ENCODE measurements at places on chromosomes 3 and 15.

DNA sequence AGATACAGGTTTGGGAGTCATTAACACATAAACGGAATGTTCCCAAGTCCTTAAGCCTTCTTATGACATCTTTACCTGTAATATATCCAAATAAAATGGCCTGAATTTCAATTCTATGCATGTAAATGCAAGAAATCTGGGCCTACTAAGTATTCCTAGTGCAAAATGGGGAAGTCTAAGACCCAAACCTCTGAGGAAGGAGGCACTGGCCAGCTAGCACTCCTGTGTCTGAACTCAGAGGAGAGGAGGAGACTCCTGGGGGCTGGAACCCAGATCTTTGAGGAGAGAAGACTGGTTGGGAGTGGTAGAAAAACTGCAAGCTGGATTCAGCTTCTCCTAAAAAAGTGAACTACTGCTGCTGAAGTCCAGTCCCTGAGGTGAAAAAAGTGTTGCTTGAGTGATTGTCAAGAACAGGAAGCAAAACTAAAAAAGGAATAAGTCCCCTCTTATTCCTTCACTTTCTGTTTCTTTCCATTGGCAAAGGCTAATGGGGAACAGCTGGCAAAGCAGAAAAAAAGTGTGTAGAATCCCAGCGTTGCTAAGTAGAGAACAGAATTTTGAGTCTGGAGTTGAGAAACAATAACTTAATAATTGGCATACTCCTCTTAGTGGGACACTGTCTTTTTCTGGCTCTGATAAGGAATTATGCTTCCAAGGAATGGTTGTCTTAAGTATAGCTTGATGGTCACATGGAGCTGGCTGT is 54.8 kb upstream of the ATP2C1 start:
- no peak for DNase-seq

GRCh38 chr15:64681424-64682024 is 93.9 kb downstream of the RBPMS2 start:
- no peak for DNase-seq

DNA sequence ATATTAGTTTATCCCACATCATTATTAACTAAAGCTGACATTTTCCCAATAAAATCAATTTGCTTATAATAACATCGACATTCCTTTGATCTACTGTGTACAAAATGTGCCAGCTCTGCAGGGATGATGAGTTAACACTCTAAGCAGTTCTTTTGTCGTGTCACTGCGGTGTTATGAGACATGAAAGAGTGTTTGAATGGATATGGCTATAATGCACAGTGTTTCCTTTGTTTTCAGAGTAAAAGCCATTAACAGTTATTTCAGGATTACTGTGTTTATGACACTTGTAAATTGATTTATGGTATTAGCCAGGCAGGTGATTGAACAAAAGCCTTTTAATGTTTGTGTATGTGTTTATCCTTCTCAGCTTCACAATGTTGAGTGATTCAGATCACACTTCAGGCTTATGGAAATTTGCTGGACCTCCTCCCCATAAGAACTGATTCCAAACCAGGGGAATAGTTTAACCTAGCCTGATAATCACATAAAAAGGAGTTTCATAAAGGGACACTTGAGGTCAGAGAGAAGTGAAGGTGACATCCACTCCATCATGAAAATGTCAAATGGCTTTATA is 115.7 kb downstream of the CHL1 start:
- DNase-seq, result no peak

DNA sequence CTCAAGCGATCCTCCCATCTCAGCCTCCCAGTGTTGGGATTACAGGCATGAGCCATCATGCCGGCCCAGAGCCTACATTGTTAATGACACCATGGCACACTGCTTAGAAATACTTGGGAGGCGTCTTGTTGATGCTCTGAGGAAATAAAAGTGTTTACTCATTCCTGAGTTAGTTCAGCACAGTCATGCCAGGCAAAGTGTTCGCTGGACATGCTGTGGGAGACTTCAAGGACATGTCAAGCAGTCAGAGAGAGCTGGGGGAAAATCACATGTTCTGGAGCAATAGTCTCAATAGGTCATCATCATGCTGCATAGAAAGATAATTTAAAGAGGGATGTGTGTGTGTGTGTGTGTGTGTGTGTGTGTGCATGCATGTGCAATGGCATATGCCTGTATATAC is 37.5 kb downstream of the TTC23 start:
- DNase-seq, result no peak

GRCh38 chr3:144431134-144431533 is 459.5 kb downstream of the DIPK2A start:
- no peak for DNase-seq

DNA sequence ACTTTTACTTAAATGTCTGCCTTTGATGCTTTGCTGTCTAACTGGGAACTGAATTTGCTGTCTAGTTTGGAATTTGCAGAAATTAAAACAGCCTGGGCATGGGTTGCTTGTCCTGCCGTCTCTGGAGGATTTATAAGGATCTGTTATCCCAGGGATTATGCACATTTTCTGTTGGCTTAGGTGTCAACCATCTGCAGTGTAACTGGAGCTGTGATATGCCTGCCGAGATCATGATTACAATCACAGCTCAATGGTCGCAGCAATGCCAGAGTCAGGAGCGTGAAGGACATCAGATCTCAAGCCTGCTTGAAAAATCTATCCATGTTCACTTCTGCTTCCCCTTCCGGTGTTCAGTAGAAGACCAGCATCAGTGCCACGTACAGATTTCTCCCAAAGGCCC is 41.8 kb upstream of the SETMAR start:
- no peak for DNase-seq

Data from stimulated activated CD4-positive, alpha-beta T cell treated with anti-CD3 and anti-CD28 coated beads, Interleukin-4, amount 100 ng/mL, for 24 hours (primary cell).